Activated CD4-positive, alpha-beta T cell treated with anti-CD3 and anti-CD28 coated beads for 4 hours (primary cell): ENCODE measurements at places on chromosomes 16 and 17.

GRCh38 chr17:2916461-2916860 is 120.2 kb downstream of the RAP1GAP2 start:
- no peak for DNase-seq

DNA sequence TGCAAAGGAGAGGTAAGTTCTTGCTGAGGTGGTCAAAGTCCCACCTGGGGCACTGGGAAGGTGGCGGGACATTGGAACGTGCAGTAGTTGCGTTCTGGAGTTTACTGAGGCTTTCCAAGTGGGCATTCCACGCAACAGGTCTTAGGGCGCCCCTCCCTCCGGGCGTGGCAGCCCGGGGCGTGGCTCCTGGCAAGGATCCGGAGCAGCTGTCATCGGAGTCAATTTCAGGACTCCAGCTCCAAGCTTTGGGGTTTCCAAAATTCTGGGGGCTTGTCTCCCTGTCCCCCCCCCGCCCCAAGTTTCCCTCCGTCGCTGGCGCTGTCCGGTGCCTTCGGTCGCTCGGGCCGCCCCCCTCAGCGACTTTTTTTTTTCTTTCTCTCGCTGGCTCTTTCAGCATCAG is 43.1 kb upstream of the AMZ2 start:
- DNase-seq = no peak

DNA sequence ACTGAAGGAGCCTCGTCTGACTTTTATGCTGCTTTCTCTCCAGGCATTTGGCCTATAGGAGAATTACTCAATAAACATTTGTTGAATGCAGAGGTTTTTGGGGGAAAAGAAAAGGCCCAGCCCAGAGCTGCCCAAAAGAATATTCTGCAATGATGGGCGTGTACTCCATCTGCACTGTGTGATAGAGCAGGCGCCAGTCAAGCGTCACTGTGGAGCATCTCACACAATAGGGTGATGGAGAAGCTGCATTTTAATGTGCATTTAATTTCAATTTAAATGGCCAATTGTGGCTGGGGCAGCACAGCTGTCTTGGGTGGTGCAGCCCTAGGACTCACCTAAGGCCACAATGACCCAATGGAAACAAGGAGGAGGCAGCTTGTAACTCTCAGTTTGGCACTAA is 20.6 kb downstream of the GLYR1 start:
- DNase-seq = no peak

GRCh38 chr17:2718150-2718938 is 6.8 kb upstream of the CLUH start:
- no peak for DNase-seq

- DNase-seq = peak; percentile 60
Measured at GRCh38 chr16:84599521-84600202, 18.2 kb downstream of the COTL1 start.

GRCh38 chr16:67996666-67997065 is 2.6 kb downstream of the DPEP2 start:
- DNase-seq = no peak

GRCh38 chr16:27046958-27047518 is 19.7 kb upstream of the C16orf82 start:
- DNase-seq = no peak

DNA sequence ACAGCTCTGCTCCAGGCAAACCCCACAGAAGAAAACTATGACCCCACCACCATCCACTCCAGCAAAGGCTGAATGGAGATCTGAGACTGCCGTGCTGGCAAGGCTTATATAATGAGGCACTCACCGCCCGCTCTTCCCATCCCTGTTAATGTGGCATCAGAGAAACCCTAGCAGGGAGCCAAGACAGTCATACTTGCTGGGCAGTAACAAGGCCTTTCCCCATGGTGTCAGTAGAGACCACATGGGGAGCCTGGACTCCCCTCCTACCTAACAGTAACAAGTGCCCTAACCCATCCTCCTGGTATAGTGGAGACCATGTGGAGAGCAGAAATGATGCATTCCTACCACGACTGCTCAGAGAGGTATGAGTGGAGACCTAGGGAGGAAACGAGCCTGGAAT is 235.2 kb downstream of the C16orf78 start:
- no peak for DNase-seq

DNA sequence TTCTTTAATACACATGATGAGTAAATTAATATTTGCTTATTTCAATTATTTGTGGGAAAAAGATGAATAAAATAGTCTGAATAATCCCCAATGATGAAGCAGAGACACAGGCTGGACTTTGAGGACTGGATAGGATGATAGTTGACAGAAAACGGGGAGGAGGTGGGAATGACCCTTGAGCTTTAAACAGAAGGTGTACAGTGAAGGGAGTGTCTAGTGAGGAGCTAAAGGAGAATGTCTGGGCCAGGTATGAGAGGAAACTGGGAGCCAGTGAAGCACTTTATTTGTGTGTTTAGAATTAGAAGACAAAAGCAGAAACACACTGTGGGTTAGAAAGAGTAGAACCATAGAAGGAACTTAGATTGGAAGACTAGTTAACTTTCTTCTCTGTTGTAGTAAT is 230.4 kb upstream of the CA10 start:
- DNase-seq = no peak

DNA sequence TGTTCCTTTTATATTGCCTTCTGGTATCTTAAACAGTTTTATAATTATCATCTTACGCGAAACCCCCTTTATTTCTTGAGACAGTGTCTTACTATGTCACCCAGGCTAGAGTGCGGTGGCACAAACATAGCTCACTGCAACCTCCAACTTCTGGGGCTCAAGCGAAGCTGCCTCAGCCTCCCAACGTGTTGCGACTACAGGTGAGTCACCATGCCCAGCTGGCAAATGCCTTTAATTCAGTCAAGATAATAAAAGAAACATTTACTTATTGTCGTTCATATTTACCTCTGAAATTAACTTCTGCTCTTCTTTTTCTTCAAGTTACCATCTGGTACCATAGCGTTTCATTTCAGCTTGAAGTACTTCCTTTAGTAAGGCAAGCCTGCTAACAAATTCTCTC is 43.9 kb downstream of the FBXL20 start:
- no peak for DNase-seq

DNA sequence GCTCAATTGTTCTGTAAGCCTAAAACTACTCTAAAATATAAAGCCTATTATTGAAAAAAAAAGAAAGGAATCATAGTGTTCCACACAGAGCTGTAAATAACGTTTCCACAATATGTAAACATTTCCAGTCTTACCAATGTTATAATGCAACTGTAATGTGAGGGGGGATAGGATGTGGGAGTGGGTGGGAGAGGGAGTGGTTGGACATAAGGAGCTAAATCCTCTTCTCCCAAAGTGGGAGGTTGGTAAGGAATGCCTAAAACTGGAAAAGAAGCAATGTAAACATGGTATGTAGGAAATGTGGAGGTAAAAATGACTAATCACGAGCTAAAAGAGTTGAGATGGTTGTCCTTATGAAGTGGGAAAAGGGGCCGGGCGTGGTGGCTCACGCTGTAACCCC is 17.6 kb upstream of the SBK1 start:
- no peak for DNase-seq

- DNase-seq = no peak
Measured at GRCh38 chr16:88602091-88602490, 31.9 kb downstream of the ZC3H18 start.

DNA sequence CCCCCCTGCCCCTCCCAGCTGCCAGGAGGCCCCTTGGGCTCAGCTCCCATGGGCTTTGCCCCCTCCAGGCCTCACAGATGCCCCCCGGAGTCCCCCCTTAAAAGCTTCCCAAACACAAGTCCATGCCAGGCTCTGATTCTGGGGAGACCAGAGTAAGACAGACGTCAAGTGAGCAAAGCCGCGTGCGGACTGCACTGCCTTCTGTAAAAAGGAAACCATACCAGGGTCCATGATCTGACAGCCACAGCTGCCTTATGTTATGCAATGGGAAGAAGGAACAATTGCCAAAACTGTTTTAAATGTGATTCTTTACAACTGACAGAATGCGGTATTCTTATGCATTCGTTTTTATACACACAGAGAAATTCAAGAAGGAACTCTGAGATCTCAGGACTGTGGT is 17.9 kb upstream of the HEXD start:
- no peak for DNase-seq

- DNase-seq = no peak
Measured at GRCh38 chr16:17510567-17510966, 39.8 kb upstream of the XYLT1 start.

GRCh38 chr16:66972983-66973382 is 11.9 kb downstream of the CES3 start:
- DNase-seq = no peak

DNA sequence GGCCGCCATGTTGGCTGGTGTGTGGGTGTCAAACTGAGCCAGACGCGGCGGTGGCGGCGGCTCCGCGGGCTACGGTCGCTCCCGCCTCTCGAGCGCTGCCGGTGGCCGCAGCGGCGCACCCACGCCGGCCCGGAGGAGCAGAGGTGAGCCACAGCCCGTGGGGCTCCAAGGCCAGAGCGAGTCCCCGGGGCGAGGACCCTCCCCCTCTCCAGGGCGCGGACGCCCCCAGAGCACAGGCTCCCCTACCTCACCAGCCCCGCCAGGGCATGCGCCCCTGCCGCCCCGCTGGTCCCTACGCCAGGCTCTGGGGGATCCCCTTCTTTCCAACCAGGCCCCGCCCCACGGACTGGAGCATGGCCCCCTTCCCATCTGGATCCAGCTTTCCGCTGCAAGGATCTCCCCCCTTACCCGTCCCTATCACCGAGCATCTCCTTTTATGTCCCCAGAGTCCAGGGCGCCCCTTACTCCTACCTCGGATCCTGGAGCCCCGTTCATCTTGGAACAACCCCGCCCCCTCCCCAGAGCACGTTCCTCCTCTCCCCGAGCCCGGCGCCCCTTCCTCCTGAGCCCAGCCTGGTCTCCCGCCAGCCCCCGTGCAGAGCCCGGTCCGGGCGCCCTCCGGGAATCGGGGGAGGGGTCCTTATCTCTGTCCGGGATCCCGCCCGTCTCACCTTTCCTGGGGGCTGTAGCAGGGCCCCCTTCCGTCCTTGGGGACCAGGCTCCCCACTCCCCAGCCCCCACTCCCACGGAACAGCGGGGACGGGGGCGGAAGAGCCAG is 412 bp downstream of the EPN2 start:
- peak; percentile 22 for DNase-seq

DNA sequence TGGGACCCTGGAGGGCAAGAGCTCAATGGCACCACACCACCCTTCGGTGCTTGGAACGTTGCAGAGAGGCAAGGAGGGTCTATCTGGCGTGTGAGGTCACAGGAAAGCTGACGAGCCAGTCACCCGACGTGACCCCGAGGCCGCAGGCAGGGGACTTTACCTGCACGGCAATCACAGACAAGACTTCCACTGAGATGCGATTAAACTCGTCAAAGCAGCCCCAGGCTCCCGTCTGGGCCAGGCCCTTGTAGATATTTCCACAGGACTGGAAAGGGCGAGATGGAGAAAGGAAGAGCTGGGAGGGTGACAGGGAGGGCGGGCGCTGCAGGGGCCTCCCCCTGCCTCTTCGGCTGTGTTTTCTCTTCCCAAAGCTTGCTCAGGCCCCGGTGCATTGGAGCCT is 78.3 kb downstream of the DNAH17 start:
- no peak for DNase-seq

DNA sequence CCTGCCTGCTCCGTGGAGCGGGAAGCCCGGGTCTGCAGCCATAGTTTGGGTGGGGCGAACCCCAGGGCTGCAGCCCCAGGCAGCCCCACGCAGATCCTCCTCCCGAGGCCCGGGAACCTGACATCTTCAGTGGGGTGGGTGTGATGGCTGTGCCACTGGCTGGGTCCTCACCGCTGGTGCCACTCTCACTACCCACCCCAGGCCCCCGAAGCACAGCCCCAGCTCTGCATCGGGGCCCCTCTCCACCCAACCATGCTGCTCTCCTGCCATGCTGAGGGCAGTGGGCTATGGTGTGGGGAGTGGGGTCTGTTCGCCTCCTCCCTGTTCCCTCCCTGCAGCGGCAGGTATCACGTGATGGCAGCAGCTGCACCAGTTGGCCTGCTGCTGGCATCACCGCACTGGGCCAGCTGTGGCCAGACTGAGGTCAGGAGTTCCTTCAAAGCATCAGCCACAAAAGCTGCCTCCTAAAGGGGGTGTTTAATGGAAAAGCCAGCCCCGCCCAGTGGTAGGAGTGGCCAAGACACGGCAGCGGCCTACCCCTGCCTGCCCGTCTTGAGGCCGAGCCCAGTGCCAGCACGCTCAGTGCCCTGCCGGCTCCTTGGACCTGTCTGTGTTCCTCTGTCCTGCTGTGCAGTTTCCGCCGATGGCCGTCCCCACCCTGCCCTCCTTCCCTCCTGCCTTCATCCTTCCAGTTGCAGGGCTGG is 10.8 kb downstream of the KCTD5 start:
- no peak for DNase-seq

- no peak for DNase-seq
Measured at GRCh38 chr16:52095471-52095870, 451.5 kb downstream of the TOX3 start.

DNA sequence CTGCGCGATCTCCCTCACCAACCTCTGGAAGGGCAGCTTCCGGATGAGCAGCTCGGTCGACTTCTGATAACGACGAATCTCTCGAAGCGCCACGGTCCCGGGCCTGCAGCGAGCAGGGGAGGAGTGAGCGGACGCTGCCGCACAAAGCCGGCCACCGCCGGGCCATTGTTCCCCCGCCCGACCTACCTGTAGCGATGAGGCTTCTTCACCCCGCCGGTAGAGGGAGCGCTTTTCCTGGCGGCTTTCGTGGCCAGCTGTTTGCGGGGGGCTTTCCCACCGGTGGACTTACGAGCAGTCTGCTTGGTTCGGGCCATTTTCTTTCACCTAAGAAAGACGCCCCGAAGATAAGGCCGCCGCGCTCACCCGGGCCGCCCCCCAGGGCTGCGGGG is 5.8 kb upstream of the UNK start:
- peak; percentile 74 for DNase-seq

DNA sequence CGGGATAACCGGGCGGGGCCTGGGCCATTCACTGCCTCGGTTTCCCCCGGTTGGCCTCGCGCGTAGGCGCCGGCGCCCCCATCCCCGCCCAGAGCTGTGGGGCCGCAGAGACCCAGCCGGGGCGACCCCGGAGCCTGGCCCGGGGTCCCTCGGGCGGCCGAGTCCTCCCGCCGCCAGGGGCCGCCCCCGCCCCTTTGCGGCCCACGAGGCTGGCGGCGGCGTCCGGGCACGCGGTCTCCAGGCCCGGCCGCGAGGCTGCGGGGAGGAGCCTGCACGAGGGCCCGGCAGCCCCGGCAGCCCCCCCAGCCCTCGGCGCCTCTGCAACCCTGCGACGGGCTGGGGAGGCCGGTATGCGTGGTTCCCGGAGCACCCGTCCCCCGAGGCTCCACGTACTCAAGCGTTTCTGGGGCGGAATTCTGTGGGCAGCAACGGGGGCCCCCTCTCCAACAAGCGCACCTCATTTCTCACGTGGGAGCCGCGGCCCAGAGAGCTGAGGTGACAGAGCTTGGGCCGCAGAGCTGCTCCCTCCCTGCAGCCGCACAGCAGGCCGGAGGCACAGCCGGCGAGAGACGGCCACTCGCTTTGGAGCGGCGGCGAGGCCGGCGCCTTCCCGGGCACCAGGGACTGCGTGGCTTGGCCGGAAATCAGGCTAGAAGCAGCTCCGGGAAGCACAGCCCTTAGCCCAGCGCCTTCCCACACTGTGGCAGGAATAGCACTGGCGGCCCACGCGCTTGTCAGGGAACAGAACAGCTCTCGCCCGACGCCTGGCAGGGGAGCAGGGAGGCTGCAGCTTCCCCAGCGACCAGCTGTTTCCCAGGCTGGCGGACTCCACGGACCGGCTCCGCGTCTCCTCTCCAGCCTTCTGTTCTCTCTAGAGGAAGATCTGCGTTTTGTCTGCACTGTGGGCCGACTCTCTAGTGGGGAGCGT is 867 bp upstream of the LIMD2 start:
- DNase-seq = peak; percentile 44

- DNase-seq = no peak
Measured at GRCh38 chr16:4860727-4861342, 13.6 kb downstream of the UBN1 start.
